GM12864 (cell line): ENCODE measurements at places on chromosomes 4 and X.

GRCh38 chr4:55367084-55367722 lies 21.2 kb downstream of the SRD5A3 start:
- no peak for DNase-seq

DNA sequence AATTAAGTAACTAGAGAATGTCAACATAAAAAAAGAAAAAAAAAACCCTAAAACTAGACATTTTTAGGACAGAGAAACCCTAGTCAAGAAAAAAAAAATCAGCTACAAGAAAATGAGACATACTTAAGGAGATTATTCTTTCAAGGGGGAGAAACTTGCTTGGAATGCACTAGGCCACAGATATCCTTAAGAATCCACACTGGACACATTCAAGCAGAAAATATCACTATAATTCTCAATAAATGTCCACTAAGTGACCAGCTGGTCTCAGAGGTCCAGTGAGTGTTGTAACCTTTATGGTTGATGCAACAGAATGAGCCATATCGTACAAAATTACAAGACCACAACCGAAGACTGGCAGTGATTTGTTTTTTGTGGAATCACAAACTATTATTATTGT lies 15.6 kb upstream of the IBSP start:
- DNase-seq, result no peak

DNA sequence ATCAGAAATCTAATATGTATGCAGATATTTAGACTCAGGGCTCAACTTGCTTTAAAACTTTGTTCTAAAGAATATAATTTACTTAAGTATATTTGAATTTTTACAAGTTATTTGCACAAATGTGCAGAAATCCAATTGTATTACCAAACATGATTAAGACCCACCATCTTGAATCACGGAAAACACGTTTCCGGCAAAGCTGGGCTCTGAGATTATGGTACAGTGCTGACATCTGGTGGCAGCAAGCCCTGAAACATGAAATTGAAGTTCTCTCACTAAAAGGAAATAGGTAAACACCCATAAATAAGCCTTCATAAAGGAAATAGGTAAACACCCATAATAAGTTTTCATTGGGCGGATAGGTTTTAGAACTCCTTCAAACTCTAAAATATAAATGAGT lies 98.3 kb upstream of the MAOA start:
- DNase-seq, result peak; percentile 13

- no peak for DNase-seq
These were observed 62.3 kb upstream of the PGRMC2 start for GRCh38 chr4:128349921-128350320.

DNA sequence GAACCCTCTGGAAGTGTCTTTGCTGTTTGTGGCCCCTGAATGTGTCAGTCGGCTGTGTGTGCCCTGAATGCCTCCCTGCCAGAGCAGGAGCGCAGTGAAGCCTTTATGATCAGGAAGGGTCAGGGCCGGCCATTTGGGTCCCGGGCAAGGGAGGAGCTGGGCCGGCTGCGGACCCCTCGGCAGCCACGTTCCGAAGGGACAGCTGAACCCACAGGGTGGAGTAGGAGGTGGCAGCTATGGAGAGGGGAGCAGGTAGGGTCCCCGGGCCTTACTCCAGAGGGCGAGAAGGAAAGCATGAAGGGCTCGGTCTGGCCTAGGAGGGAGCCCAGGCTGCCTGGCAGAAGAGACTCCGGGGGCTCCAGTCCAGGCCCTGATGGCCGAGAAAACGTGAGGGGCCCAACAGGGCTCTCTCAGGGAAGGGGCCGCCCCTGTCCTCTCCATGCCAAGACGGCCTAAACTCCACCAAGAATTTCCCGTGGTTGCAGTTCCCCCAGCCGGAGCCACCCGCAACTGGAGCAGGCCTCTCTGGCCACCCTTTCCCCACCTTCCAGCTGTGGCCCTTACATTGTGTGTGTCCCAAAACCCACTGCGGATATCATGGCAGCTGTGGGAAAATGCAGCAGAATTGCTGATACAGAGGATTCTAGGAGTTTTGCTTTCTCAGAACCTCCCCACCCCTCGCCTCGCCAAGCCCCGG lies 182.2 kb upstream of the STK26 start:
- DNase-seq, result no peak
